ENCODE measurements at places on chromosomes 16 and 17.

DNA sequence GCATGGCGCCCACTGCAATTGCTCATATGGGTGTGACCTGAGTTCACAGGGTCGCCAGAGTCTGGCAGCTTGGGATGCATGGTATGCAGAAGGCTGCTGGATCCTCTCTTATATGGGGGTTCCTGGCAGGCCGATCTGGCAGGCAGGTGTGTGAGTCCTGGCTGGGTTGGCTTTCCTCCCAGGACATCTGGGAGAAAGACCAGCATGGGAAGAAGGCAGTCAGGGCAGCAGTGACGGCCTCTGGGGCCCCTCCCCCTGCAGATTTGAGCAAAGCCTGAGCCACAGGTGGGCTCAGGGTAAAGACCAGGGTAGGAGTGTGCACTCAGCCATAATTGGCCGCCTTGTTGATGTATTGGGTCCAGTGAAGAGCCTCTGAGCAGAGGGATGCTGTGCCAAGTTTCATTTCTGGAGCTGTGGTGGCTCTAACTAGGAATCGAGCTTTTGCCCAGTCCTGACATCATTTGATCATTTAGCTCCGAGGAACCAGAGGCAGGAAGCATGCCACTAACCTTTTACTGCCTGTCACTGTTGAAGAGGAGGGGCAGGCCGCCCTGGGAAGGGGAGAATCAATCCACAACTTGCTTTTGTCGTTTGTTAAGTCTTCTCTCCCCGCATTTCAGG, 174.3 kb downstream of the CCDC182 start:
- no peak for DNase-seq

- no peak for DNase-seq
Measured at GRCh38 chr17:57577751-57578607, 167.1 kb downstream of the CCDC182 start.

- DNase-seq, result no peak
Measured at GRCh38 chr17:2571523-2572303, 21.7 kb upstream of the PAFAH1B1 start.

GRCh38 chr17:52027620-52028295, 130.8 kb downstream of the CA10 start:
- DNase-seq, result no peak

DNA sequence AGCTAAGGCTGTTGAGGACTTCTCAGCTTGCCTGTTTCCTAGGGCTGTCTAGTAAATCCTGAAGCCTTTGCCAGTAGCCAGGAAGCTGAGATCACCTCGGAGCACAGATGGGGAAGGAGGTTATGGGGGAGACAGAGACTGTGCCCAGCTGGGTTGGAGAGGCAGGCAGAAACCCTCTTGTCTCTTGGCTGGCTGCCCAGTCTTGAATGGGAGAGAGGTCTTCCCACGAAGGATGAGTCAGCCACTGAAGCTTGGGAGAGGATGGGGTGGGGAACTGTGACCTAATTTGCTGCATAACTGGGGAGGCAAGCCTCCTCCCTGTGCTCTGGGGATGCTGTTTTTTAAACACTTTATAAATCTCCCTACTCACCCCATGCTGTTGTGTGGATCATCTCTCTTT, 69.8 kb downstream of the SHISA9 start:
- DNase-seq, result no peak

DNA sequence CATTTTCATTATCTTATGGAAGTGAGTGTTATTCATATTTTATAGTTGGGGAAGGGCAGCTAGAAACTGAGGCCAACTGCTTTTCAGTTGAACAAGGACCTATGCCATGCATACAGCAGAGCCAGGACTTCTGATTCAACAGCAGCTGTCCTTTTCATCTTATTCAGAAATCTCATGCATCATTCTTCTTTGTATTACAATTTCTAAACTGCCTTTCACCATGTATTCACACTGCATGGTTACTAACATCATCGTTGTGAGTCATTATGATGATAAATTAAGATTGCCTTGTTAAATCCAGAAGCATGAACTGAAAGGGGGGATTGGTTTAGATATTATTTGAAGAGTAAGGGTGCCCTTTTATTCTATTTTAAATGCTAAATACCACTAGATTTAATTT, 1470.1 kb upstream of the GOT2 start:
- DNase-seq, result no peak

DNA sequence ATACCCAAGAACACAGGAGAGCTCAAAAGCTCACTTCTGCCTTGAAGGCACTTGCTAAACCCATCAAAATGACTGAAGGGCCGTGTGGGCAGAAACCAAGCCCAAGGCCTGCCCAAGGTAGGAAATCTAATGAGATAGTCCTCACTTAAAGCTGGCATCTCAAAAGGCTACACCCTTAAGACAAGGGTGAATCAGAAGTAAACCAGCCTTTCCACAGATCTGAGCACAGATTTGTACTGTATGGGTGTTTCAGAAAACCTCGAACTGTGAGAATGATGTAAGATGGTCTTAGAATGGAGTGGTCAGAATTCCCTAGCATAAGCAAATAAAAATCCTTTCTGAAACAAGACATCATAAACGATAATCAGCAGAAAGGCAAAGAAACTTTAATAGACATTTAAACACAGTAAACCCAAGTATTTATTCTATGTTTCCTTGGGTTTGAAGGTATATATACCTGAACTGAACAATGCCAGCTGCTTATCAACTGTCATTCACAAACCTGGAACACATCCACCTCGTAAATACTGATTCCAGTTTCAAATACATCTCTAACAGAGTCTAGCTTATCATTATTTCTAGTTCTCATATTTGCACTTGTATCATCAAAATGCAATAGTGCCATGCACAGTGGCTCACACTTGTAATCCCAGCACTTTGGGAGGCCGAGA, 37.8 kb downstream of the GLG1 start:
- DNase-seq, result no peak

GRCh38 chr17:82177761-82178498, 34.7 kb downstream of the CCDC57 start:
- no peak for DNase-seq

- no peak for DNase-seq
Measured at GRCh38 chr16:84284154-84284722, 10.4 kb upstream of the WFDC1 start.

GRCh38 chr16:5601957-5602356, 504.4 kb upstream of the EEF2KMT start:
- no peak for DNase-seq

DNA sequence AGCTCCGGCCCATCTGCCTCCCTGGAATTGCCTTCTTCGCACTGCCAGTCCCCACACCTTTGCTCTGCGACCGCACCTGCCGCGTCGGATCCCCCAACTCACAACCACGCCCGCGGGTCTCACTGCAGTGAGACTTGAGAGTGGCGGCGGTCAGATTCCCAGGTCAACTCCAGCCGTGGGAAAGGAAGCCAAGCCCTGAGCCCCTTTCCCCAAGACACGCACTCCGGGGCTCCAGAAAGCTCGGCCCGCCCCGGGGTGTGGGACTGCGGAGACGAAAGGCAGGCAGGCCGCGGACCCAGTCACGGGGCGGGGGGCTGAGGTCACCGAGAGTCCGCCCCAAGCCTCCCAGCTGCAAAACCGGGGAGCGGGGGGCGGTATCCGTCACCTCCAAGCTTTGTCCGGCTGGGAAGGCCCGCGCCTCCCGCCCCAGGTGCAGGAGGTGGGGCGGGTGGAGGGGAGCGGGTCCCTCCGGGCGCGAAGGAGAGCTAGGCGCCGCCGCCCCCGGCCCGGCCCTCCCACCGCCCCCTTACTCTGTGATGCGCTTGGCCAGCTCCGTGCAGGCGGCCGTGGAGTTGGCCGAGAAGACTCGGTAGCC, 615 bp downstream of the PRPSAP1 start:
- no peak for DNase-seq

DNA sequence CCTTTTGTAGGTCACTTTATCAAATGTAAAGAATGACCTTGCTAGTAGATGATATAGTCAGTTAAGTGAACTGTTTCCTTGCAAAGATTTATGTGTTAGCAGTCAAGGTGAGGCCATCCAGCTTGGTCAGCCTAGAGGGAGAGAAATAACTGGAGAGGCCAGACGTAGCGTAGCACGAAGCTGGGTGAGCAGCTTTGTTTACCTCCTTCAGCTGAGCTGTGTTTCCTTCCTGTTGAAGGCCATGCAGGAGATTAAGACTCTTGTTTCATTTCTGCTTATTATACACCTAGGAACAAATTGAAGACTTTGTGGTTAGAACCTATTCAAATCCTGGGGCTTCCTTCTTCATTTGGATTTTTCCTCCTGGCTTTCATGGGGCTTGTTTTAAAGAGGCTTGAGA, 267.1 kb downstream of the PHKB start:
- DNase-seq, result no peak

DNA sequence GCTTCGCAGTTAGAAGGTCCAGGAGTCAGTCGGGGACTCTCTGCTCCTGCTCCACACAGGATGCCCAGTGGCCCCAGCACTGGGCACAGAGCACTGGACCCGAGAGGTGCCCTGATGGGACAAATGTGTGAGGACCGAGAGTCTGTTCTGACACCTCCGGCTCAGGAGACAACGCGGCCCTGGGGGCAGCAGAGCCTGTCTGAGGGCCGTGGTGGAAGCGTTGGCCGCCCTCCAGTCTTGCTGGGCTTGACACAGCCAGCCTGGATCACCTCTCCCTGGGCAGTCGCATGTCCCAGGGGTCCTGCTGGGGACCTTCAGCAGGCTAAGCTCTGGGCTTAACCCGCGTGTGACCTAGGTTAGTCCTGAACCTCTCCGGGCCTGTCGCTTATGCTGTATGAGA, 23.1 kb downstream of the LGALS9 start:
- no peak for DNase-seq

DNA sequence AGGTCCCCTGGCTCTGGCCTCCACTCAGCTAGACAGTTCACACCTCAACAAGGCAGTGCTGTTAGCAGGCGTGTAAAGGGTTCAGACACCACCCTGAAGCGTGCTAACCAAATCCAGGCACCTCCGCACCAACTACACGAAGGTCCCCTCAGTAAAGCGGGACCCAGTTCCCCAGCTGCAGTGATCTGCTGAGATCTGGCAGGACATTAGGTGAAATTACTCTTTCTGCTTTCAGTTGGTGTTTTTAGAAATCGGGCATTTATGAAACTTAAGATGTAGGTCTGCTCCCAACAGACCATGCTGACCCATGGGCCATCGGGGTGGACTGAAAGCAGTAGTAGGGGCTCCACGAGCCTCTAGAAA, 27.1 kb downstream of the FBXO31 start:
- no peak for DNase-seq

GRCh38 chr17:45170280-45170930, 8.7 kb downstream of the HEXIM2 start:
- no peak for DNase-seq

DNA sequence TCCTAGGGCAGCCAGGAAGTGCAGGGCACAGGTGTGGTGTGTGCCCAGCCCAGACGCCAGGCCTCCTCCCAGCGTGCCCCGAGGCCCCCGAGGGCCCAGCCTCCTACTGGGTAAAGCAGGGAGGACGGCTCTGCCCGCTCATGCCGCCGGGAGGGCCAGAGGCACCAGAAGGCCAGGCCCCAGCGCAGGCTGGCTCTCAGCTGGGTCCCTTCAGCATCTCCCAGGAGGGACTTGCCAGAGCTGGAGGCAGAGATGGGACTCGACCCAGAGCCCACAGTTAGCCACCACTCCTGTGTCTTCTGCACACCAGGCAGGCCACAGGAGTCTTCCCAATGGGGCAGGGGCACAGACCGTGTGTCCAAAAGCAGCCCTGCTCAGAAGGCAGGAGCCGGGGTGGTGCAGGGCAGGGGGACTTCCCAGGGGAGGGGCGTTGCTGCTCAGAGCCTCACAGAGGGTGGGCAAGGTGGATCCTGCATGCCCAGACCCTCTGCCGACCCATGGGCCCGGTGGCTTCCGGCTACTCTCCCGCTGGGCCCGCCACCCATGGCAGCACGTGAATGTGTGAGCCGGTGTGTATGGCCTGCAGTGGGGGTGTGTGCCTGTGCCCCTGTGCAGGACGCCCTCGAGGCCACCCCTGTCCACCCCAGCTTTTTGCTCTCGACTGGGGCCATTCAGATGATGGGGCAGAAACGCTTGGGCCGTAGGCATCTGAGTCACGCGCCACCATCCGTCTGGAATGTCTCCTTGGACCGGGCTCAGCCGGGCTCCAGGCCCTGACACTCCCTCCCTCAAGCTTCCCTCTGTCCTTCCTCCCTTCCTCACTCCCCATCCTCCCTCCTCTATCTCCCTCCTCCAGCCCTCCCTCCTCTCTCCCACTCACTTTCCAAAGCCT, 5.7 kb upstream of the ZNF469 start:
- no peak for DNase-seq

DNA sequence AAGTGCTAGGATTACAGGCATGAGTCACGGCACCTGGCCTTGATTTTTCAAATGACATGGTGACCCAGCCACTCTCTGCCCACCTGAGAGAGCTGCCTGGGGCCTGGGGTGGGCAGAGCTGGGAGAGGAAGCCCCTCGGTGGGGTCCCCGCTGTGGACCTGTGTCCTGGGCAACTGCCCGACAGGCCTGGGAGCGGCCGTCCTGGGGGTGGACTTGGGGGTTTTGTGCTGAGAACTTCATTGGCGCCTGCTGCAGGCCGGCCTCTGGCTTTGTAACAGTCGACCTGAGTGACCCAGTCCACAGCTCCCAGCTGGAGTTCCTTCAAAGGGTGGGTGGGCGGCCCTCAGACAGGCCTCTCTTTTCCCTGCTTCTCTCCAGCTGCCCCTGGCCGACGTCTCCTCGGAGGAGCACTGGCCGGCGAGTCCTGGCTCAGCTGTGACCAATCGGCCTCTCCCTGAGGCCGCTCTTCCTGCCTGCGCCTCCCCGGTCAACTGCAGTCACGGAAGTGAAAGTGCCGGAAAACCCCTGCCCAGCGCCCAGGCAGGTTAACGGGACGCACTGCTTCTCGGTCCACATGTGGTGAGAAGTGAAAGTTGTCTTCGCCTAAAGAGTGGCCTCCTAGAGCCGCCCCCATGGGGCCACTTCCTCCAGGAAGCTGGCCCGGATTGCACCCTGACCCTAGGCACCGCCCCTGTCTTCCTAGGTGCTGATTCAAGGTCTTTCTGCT, 5.5 kb downstream of the CBFA2T3 start:
- no peak for DNase-seq

GRCh38 chr17:82036634-82037091, 834 bp downstream of the DCXR start:
- DNase-seq, result no peak

GRCh38 chr17:64154717-64155116, 24.8 kb upstream of the ERN1 start:
- no peak for DNase-seq

DNA sequence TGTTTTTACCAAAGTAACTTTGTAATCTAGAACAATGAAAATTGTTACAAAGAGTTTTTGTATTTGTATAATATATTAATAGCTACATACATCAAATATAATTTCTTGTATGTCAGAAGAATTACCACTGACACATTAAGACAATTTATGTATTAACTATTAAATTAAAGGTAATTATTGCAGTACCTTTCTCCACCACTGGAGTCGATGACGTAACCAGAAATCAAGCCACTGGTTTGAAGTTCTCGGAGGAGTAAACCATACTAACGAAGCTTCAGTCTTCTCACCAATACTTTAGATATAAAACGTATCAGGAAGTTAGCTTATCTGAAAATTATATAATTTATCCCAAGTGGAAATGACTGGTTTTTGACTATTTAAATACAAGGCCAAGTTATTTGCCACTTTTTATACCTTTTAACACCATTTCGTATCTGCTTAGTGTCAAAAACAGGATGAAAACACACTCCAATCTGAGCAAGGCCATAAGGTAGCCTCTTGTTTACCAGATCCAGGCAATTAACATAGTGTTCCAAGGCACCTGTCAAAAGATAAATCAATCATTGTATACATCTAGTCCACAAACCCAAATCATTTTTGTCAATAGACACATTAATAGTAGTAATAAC, 4.3 kb downstream of the POLG2 start:
- no peak for DNase-seq

GRCh38 chr17:73278465-73279453, 17.1 kb upstream of the CPSF4L start:
- no peak for DNase-seq

Measured in stimulated activated CD4-positive, alpha-beta T cell treated with anti-CD3 and anti-CD28 coated beads, TNF-alpha, amount 100 ng/mL, for 4 hours (primary cell).